ENCODE measurements at places on chromosomes 1 and 21.

GRCh38 chr1:228646717-228647522 is 88.4 kb upstream of the RHOU start:
- peak; percentile 8 for DNase-seq

- DNase-seq = no peak
Measured at GRCh38 chr21:40454057-40454456, 392.9 kb downstream of the DSCAM start.

- DNase-seq = peak; percentile 23
Measured at GRCh38 chr1:223233410-223234169, 90.5 kb upstream of the TLR5 start.

GRCh38 chr1:209621286-209621685 is 30.9 kb downstream of the LAMB3 start:
- no peak for DNase-seq

DNA sequence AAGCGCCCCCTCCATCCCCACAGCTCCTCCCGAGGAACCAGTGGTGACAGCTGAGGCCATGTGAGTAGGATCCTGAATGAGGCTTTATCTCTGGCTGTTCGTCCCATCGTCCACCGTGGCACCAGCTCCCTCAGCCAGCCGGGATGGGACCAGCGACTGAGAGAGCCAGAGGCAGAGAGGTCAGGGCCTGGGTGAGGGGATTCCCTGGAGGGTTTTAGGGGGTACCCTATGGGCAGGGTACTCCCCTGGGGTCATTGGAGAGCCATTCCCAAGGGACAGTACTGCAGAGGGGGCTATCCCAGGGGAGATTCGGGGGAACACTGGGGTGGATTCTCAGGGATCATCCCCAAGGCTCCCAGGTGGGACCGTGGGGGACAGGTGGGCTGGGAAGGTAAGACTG is 2.4 kb downstream of the TMEM125 start:
- no peak for DNase-seq

GRCh38 chr1:110375490-110375889 is 15.3 kb downstream of the SLC16A4 start:
- no peak for DNase-seq

GRCh38 chr1:208054485-208054884 is 143.6 kb upstream of the CD34 start:
- no peak for DNase-seq
